ENCODE measurements at places on chromosomes 1 and 21.

- no peak for DNase-seq
Observed at GRCh38 chr1:12422488-12422887, 192.7 kb downstream of the VPS13D start.

DNA sequence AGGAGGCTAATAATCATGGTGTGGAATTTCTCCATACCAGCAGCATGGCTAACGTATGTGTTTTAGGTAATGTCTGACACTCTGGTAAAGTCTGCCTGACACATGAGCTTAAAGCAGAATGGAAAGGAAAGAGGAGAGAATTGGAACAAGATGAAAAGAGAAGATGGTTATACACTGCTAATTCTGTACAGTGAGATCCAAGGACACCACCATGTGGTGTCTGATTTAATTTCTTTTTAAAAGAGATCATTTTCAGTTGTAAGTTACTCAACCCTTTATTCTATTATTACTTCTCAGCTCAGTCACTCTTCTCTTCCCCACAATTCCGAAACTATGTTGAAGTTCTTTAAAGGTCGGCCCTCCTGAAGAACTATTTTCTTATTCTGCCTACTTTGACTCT lies 15.6 kb downstream of the PRKAB2 start:
- no peak for DNase-seq

DNA sequence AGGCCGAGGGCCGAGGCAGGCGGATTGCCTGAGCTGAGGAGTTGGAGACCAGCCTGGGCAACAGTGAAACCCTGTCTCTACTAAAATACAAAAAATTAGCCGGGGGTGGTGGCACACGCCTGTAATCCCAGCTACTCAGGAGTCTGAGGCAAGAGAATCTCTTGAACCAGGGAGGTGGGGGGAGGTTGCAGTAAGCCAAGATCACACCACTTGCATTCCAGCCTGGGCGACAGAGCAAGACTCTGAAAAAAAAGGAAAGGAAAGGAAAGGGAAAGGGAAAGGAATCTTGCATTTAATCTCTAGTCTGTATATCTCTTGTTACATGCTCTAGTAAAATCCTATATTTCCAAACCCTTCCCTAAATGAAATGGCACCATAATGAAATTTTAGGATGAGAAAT lies 328.3 kb upstream of the ADGRL2 start:
- no peak for DNase-seq

- DNase-seq = no peak
Observed at GRCh38 chr1:33097762-33098161, 16.8 kb downstream of the AZIN2 start.

DNA sequence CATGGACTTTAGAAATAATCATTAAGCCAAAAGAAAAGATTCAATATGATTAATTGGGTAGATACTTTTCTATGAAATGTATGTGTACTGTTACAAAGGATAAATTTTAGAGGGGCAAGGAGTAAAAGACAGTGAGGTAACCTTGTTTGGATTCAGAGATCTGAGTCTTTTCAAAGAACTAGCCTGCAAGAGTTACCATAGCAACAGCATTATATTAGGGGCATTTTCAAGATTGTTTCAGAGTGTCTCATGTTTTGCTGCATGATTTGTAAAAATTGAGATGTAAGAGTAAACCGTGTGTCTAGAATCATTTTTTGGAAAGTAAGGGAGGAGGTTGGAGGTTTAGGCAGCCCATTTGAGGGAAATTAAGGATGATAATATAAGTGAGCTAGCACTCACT lies 70.6 kb upstream of the KIAA1614 start:
- DNase-seq = no peak

DNA sequence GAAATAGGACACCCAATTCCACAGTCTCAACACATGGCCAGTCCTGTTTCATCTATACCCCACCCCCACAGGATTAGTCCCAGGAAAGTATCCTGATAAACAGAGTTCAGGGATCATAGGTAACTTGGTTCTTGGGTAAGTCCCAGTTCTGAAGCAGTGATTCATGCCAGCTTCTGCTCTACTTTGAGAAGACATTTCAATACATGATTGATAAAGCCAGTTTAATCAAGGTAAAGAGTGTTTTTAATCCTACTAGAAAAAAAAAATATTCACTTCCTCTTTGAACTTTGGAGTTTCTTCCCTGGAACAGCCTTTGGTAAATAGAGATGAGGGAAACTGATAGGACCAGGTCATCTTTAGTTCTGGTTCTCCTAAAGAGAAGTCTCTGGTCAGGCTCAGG lies 142.4 kb downstream of the TLR5 start:
- DNase-seq = no peak

- DNase-seq = no peak
Observed at GRCh38 chr1:238196516-238196915, 305.8 kb upstream of the ZP4 start.

DNA sequence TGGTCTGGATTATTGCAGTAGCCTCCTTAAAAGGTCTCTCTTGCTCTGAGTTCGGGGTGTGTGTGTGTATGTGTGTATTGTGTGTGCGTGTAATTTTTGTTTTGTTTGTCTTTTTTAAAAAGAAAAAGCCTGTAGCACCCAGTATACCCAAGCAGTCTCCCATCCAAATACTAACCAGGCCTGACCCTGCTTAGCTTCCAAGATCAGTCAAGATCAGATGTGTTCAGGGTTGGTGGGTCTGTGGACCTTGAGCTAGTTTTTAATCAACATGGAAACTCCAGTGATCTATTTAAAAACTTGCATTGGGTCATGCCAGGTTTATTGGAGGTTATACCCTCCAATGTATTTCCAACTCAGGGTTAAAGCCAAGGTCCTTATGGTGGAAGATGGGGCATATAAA lies 40.3 kb downstream of the FNBP1L start:
- DNase-seq = no peak

DNA sequence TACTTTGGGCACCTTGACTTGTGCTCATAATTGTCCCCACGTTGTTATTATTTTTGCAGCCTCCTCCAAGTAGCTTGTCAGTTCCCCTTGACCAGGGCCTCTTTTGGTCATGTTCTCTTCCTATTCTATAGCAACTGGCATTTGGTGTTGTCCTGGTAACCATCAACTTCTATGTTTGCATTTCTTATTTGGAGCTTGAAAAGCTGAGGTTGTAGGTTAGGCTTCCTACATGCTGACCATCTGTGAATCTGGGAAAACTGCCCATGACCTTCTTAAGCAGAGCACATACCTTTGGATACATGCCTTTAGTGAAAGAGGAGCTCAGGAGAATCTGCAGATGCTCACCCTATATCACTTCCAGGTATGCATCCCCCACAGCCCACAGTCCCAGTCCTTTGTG lies 160.8 kb downstream of the HHAT start:
- no peak for DNase-seq

DNA sequence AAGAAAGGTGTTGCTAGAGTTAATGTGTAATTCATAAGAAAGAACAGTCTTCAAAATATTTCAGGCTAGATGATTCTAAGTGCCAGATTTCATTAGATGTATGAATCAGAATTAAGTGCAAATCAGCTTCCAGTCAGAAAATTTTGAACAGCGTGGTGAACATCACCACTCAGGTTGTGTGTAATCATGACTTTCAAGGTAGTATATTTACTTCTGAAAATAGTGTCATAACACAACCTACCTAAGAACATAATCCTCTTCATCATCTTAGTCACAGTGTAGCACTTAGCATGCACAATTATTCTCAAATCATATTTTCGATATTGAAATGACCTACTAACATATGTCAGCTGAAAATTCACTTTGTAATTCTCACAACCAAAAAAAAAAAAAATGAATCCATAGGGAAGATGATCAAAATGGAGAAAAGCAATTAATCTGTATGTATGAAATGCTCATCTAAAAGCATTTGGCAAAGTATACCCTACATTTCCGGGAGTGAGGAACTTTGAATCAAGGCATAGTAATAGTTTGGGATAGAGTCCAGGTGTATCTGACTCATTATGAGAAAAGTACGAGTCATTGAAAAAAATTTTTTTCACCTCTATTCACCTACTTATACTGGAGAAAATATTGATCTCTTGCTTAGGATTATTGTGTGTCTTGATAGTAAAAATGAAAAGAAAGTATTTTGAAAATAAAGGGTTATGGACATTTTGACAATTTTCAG lies 221.8 kb upstream of the CHRM3 start:
- no peak for DNase-seq

DNA sequence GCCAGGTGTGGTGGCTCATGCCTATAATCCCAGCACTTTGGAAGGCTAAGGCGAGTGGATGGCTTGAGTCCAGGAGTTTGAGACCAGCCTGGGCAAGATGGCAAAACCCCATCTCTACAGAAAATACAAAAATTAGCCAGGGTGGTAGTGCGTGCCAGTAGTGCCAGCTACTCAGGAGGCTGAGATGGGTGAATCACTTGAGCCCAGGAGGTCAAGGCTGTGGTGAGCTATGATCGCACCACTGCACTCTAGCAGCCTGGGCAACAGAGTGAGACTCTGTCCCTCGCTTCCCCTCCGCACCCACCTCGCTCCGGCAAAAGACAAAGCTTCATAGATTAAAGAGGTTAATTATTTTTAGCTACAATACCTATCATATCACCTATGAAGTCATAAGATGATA lies 100.0 kb downstream of the HHAT start:
- DNase-seq = no peak

DNA sequence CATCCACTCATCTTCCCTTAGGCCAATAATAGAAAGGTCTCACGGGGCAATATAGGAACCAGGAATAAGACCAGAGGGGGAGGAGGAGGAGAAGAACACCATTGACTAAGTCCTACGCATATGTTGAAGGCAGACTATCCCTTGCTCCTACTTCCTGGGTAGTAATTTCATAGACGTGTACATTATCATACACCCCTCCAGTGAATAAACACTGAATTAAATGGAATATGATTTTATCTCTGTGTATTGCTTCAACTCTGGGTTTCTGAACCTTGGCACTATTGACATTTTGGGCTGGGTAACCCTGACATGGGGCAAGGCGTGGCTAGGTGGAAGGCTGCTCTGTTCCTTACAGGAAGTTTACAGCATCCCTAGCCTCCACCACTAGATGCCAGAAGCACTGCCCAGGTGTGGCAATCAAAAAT lies 17.3 kb upstream of the FHAD1 start:
- no peak for DNase-seq

GRCh38 chr1:185144233-185144632 lies 12.5 kb downstream of the TRMT1L start:
- no peak for DNase-seq

DNA sequence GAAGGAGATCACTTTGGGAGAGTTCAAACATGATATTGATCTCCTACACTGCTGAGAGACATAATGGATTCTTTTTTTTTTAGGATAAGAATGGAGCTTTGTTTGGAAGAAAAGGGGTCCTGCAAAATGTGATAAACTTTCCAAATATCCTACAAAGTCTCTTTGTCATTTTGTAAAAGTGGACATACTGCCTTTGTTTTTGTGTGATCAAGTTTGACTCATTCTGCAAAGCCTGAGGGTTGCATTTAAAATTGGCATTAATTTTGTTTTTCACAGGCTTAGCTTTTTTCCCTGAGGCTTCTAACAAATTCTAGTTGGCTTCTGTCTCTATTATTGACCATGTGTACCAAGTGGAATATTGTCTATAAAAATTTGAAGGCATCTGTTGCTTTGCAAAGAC lies 113.2 kb downstream of the AK5 start:
- no peak for DNase-seq

- DNase-seq = no peak
Observed at GRCh38 chr1:161242313-161242712, 4.3 kb upstream of the NR1I3 start.

Measured in stimulated activated CD8-positive, alpha-beta memory T cell treated with anti-CD3 and anti-CD28 coated beads, Interleukin-4, amount 100 ng/mL, for 48 hours (primary cell).